GM20000 (cell line): ENCODE measurements at places on chromosomes 13 and 19.
A peak's percentile ranks its signal among the peaks of the same experiment; 100 is the strongest.

DNA sequence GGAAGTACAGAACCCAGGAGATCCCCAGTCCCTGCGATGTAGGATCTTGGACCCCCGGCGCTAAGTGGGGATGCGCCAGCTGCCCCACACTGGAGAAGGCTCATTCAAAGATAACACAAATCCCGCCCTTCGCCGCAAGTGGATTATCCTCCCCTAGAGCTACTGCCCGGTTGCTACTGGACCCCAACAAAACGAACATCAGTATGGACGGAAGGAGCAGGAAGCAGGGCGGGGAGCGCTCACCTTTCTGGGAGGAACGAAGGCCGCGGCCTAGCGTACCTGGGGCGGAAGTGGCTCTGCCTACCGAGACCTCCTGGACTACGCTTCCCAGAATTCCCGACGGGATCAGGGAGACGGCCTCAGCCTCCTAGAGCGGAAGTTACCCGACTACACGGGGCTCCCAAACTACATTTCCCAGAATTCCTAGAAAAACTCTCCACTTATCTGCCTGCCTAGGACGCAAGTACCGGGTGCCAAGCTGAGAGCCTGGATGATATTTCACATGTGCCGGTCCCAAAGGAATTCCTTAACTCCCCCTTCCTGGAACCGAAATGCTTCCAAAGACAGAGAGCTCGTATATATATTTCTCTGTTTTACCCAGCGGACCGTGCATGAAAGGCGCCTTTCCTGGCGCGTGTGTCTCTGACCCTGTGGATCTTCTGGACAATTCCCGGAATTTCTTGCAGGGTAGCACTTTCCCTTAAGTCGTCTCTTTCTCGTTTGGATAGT lies at the start of gene ZNF112:
Gene ZNF112 (minus strand): TSS at position 298 of the 729 bp plus-strand sequence. CDS start 16,141 bp downstream, outside the sequence.
- no peak for DNase-seq

DNA sequence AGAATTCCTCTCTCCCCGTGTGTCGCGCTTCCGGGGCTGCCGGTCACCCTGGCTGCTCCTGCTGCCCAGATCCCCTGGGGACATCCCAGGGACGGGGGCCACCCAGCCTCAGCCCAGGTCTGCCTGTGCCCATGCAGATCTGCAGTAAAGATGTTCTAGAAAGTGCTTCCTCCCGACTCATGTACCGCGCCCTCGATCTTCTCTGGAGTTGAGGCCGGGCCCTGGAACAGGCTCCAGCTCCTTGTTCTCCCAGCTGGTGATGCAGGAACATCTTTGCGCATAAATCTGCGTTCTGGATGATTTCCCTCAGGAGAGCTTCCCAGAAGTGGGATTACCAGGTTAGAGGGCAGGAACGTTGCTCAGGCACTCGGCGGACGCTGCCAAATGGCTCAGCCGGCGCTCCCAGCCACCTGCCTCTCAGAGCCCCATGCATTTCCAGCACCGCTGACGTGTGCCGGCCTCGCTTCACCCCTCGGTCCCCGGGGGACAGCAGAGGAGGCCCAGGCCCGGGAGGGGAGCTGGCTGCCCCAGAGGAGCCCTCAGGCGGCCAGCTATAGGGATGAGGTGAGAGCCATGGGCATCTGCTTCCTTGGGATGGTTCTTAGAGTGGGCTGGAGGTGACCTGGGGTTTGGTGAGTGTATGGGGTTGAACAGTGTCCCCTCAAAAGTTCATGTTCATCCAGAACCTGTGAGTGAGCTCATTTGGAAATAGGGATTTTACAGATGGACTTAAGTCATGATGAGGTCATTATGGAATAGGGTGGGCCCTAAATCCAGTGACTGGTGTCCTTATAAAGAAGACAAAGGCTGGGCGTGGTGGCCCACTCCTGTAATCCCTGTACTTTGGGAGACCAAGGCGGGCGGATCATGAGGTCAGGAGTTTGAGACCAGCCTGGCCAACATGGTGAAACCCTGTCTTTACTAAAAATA lies 42.6 kb downstream of the CRTC1 start:
- no peak for DNase-seq

DNA sequence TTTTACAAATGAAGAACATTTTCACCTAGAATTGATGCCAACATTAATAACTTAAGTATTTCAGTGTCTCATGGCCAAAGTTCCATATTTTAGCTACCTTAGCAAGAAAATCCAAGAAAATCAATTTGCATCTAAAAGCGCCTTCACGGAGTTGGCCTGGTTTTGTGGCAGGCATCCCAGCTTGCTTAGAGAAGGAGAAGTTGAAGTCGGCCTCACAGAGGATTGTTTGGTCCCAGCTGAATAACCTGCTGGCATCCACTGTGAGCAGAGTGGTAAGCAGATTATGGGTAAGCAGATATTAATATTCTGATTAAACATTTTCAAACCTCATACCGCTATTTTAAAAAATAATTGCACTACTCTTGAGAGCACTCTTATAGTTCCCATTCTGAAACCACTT lies 62.3 kb upstream of the STARD13 start:
- DNase-seq: no peak

- no peak for DNase-seq
These were observed 2.1 kb upstream of the KLHL26 start for GRCh38 chr19:18634612-18635297.

- no peak for DNase-seq
These were observed 21.5 kb downstream of the COL4A2 start for GRCh38 chr13:110328573-110328972.

GRCh38 chr19:13830114-13830740 lies 35.0 kb downstream of the ZSWIM4 start:
- no peak for DNase-seq

- peak; percentile 5 for DNase-seq
These were observed 2.0 kb downstream of the CAMSAP3 start for GRCh38 chr19:7597689-7598088.

DNA sequence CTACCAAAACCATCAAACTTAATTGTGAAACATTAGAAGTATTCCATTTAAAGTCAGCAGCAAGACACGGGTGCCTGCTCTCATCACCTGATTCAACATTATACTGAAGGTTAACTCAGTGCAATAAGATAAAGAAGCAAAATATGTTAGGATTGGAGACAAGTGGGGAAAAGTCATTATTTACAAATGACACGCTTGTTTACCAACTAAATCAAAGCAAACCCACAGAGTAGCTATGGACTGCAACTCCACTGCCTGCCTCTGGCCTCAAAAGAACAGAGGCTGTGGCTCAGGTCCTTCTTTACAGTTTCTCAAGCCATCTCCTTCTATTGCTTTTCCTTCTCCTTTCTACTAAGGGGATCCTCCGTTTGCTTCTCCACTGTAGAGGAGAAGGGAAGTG lies 21.0 kb upstream of the ATP12A start:
- no peak for DNase-seq

- no peak for DNase-seq
These were observed 1220.5 kb upstream of the SLC10A2 start for GRCh38 chr13:104286566-104287290.

DNA sequence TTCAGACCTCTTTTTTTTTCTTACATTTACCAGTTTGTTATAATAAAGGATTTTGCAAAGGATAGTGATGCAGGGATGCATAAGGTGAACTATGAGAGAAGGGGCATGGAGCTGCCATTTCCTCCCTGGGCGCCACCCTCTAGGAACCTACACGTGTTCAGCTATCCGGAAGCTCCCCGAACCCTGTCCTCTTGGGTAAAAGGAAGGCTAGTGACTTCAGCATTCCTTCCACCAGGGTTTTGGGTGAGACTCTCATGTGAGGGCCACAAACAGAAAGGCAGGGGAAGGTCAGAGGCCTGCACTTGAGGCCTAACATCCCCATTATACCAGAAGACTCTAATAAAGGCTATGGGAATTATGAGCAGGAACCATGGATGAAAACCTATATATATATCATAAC lies 57.3 kb downstream of the IFT88 start:
- DNase-seq: no peak

DNA sequence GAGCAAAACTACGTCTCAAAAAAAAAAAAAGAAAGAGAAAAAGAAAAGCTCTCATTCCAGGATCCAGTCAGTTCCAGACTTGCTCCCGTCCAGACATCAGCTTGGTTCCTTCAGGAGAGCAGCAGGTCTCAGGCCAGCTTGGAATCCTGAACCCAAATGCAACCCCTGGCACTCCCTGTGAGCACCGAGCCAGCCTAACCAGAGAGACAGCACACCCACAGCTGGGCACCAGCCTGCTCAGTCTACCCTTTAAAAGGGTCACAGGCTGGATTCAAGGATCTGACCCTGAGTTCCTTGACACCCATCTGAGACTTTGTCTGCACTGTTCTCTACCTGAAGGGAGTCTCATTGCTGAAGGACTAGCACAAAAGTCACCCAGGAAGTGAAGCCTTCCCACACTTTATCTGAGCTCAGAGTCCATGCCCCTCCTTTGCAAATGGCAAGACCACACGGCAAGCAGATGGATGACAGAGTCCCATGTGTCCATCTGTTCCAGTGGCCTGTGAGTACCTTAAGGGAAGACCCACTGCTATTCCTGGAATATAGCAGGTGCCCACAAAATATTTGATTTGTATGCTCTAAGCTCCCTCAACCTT lies 1.4 kb downstream of the PEPD start:
- DNase-seq: no peak

DNA sequence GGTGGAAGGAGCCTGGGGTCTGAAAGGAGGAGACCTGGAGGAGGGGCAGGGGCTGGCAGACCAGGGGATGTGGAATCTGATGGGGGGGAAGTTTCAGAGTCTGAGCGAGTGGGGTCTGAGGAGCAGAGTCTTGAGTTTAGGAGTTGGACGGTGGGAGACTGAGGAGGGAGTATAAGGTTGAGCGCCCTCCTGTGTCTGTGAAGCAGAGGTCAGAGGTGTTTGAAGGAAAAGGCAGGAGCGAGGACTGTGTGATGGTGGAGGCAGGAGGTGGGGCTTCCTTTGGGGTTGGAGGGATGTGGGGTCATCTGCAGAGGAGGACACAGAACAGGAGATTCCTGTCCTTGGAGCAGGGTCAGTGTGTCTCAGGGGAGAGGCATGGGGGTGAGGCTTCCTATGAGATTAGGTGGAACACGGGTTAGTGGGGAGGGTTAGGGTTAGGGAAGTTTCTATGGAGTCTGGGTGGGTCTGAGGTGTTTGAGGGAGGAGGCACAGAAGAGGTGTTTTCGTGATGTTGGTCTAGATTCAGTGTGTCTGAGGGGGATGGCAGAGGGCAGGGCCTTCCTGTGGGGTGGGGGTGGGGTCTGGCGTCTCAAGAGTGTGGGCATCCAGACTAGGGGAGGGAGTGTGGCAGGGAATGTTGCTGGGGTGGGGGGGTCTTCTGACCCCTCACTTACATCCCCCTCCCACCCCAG lies 8.3 kb downstream of the RYR1 start:
- peak; percentile 61 for DNase-seq

DNA sequence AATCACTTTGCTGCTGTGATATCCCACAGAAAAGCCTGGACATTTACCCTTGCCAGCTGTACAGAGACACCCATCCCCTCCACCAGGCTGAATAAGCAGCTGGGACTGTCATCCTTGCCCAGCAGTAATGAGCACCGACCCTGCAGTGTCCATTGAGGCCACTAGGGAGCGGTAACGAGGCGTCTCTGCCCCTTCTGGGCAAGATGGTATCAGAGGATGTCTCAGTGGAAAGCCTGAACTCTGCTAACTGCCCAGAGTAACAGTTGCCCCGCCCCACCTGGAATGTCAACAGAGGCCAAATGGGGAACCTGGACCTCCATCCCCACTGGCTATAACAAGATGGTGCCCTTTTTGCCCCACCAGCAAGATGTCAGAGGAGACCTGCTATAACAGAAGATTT lies 22.8 kb upstream of the CEACAM20 start:
- DNase-seq: peak; percentile 32

GRCh38 chr19:13164343-13165161 lies 14.3 kb downstream of the IER2 start:
- DNase-seq: peak; percentile 21

GRCh38 chr13:103894626-103895025 lies 828.4 kb upstream of the SLC10A2 start:
- DNase-seq: no peak

- no peak for DNase-seq
These were observed 696.7 kb upstream of the SLITRK5 start for GRCh38 chr13:86974251-86974994.

GRCh38 chr19:51803967-51804366 lies 9.0 kb downstream of the FPR3 start:
- DNase-seq: no peak

- no peak for DNase-seq
These were observed 109.2 kb upstream of the UBL3 start for GRCh38 chr13:29959603-29960002.

DNA sequence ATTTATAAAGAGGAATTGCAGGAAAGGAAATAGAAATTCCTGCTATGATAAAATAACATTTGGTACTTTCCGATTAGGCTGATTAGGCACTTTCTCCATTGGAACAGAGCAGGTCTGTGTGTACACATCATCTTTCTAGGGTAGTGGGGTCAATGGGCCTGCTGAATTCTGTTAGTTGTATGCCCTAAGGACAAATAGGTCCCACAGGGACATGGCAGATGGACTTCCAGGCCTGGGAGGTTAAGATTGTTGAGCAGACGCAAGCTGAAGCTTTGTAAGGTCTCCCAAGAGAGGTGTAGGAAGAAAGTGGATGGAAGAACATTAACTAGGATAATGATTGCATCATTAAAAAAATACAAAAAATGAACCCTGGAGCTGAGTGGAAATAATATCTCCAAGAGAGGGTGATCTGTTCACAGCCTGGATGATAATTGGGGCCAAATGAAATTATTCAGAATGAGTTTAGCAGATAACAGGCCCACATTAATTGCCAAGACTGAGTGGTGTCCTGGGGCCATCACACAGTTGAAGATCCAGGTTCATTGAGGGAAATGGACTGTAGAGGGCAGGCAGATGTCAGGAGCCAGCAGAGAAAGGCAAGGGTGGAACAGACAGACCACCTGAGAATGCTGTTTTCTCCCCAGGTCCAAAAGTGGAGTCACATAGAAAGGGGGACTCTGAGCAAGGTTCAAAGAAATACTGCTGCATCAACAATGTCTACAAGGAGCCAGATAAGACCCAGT lies 215.1 kb downstream of the DNAJC15 start:
- DNase-seq: no peak

GRCh38 chr19:14102756-14103155 lies 12.2 kb upstream of the SAMD1 start:
- no peak for DNase-seq

DNA sequence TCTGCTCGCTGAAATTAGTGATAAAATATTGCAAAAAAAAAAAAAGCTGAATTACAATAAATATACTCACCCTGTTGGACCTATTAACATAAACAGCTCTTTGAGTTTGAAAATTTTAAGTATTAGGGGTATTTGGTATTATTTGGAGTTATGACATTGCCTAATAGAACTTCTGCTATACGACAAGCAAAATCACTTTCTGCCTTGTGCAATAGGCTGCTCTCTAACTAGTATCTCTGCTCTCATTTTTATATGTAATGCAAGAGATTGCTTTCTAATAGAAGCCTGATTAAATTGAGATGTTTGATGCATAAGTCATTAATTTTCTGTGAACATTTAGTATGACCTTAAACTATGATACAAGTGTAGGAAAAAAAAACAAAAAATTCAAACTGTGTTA lies 5.3 kb downstream of the RGS9BP start:
- no peak for DNase-seq

DNA sequence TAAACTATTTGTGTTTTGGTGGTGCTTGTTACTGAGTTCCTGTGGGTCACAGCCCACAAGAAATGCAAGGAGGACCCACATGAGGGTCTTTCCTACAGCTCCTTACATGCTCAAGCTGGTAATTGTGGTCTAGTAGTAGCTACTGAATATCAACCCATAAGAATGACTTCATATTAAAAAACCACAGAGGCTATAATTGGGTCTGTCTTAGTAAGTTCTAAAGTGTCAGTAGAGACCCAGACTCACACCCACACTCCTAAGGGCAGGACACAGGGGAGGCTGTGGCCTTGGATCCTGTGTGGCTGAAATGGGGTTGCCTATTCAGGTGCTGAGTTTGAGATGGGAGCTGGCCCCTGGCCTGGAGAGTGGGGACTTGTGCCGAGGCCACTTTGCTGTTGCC lies 19.6 kb downstream of the TFDP1 start:
- peak; percentile 65 for DNase-seq

GRCh38 chr19:47430041-47430802 lies 10.9 kb upstream of the MEIS3 start:
- DNase-seq: no peak
